ENCODE measurements at places on chromosomes 16 and 17. TPM values are rescaled to one million over a fixed set of nuclear protein-coding genes. Genes with fewer than 3 reads are reported as not detected.

Gene GNG13
- not detected for total RNA-seq

Gene NKD1
- total RNA-seq = 0.04 TPM

Gene CRHR1
- total RNA-seq = not detected

Gene ELP5
- 96.8 TPM for total RNA-seq

Gene HYDIN
- not detected for total RNA-seq

Gene FBXO39
- not detected for total RNA-seq

Gene CANT1
- total RNA-seq = 51.7 TPM

Gene CFAP119
- 25.0 TPM for total RNA-seq

Gene BTBD17
- total RNA-seq = not detected

Gene NATD1
- 6.0 TPM for total RNA-seq

Gene MT1F
- not detected for total RNA-seq

Gene ZMYND15
- not detected for total RNA-seq

Gene PSMD3
- 140 TPM for total RNA-seq

Gene TTLL6
- total RNA-seq = not detected

Gene SPHK1
- 0.78 TPM for total RNA-seq

Gene CIBAR2
- total RNA-seq = not detected

Gene NHERF2
- total RNA-seq = 0.27 TPM

Gene ZNF624
- total RNA-seq = 5.8 TPM

Gene ZNF594
- 35.2 TPM for total RNA-seq

Gene CDH3
- not detected for total RNA-seq

Gene SLC13A2
- total RNA-seq = not detected

Gene KRT16
- total RNA-seq = not detected

Gene NPTX1
- total RNA-seq = not detected

Gene OR3A3
- total RNA-seq = not detected

Gene CCL8
- not detected for total RNA-seq

Gene SPATA22
- total RNA-seq = not detected

Gene C16orf54
- total RNA-seq = 0.32 TPM

Gene LITAFD
- not detected for total RNA-seq

Gene SPATA32
- not detected for total RNA-seq

All from OCI-LY7 (cell line).